ENCODE measurements at places on chromosomes 1 and 21.
A peak's percentile ranks its signal among the peaks of the same experiment; 100 is the strongest.

GRCh38 chr1:154616659-154617345 lies 8.8 kb upstream of the ADAR start:
- no peak for DNase-seq

DNA sequence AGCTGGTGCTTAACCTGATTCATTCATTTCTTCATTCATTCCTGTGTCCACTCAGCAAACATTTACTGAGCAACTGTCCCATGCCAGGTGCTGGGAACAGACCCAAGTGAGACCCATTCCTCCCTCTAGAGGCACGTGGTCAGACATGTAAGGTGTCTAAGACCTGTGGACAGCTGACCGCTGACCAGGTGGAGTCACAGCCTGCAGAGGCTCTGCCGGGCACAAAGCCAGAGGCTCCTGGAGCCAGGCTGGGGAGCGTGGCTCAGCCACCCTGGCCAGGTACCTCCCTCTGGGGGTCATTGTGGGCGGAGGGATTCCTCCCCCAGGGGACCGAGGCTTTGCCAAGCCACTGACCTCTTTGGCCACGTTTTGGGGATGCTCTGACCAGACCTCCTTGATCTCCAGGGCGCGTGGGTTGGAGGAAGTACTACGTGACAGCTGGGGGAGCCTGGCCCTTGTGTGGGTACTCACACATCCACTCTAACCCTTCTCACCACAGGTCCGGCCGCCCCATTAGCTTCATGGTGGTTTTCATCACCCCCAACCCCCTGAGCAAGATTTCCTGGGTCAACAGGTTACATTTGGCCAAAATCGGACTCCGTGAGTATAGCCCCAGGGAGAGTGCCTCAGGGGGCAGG lies 100.3 kb downstream of the ARHGEF10L start:
- no peak for DNase-seq

DNA sequence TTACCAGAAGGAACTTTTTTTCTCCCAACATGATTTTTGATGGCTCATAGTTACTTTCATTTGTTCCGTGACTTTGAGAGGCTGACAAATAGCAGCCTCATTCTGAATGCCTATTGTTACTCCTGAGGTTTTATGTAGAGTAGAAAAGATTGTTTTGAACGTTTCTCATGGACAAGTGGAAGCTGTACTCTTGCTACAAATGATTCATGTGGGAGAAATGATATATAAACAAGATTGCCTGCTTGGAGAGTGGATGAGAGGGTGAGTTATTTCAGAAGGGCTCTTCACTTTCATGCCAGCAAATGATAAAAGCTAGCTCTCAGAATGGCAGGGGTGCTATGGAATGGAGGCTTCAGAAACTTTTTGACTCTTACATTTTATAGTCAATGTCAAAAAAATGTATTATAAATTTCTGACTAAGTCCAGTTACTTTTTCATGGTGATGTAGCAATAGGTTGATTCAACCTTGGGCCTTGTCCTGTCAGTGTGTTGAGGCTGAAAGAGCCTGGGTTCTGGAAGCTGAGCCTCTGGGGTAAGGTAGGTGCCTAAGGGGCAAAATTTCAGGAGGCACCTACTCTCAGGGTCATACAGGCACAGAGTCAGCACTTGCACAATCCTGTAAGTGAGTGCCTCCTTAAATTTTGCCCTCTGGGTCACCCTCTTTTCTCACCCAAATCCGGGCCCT lies 19.4 kb downstream of the JUN start:
- DNase-seq, result no peak

- DNase-seq, result no peak
These were observed 7.3 kb downstream of the UAP1 start for GRCh38 chr1:162568802-162569201.

GRCh38 chr1:220040028-220040596 lies 6.2 kb downstream of the EPRS1 start:
- DNase-seq, result no peak

- DNase-seq, result no peak
These were observed 43.9 kb upstream of the SAMSN1 start for GRCh38 chr21:14589855-14590563.

DNA sequence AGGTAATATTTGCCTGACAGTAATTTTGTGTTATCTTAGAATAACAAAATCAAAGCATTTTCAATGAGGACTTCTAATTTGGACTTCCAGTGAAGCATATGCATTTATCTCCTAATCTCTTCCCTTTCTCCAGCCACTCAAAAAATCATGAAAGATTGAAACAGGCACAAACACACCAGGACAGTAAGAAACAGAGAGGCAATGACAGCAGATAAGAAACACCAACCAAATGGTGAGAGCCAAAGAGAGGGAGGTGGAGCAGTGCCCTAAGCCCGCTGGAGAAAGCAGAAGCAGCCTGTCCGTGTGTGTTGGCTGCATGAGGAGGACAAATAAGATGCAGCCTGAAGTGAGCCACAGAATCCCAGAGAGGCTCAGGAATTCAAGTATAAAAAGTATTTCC lies 39.0 kb downstream of the SLC44A3 start:
- no peak for DNase-seq

GRCh38 chr1:182193908-182194550 lies 132.5 kb upstream of the ZNF648 start:
- no peak for DNase-seq

- no peak for DNase-seq
These were observed 78.8 kb upstream of the CD1D start for GRCh38 chr1:158101927-158102326.

DNA sequence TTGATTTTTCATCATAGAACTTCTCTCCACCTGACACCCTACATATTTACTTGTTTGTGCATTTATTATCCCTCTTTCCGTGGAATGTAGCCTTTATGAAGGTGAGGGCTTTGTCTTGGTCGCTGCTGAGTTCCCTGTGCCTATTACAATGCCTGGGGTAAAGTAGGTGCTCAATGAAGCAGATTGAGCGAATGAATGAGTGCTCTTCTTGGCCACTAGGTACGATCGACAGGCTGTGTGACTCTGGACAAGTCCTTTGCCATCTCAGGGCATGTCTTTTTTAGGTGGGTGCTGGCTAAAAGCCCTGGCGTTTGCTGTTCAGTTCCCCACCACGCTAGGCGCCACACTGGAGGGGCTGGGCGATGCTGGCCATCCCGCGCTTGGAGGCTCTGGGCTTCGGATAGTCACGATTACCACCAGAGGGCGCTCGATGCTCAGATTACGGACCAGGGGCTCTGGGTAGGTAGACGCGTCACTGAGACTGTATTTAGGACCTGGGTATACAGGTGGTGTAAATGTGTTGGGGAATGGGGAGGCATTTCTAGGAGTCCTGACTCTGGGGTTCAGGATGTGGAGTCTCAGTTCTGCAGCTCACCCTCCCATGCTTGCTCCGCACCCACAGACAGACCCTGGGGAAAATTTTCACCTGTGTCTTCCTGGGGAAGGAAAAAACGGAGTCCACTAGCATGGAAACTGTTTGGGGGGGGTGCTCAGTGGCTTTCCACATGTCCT lies 71.0 kb upstream of the CSF3R start:
- peak; percentile 32 for DNase-seq

DNA sequence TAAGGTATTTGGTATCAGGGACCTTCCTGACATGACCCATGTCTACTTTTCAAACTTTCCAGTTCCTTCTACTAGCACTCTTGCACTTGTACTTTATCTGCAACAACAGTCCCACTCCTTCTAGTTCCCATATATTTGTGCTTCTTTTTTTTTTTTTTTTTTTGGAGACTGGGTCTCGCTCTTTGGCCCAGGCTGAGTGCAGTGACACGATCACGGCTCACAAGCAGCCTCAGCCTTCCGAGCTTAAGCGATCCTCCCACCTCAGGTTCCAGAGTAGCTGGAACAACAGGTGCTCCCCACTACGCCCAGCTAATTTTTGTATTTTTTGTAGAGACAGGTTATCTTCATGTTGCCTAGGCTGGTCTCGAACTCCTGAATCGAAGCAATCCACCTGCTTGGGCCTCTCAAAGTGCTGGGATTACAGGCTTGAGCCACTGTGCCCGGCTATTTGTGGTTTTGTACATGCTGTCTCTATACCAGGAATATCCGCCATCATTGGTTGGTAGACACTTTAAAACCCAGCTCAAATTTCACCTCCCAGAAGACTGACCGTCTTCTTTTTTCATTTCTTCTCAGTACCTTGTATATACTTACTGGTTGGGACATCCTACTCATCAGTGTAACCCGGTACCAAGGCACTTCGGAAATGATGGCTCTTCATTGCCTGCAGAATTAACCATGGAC lies 1.1 kb downstream of the ZMYM1 start:
- DNase-seq, result no peak

- no peak for DNase-seq
These were observed 13.9 kb upstream of the POFUT2 start for GRCh38 chr21:45301521-45302081.

GRCh38 chr1:23565776-23566175 lies 6.5 kb upstream of the ID3 start:
- DNase-seq, result no peak

GRCh38 chr1:23801338-23801748 lies 789 bp upstream of the GALE start:
- no peak for DNase-seq

DNA sequence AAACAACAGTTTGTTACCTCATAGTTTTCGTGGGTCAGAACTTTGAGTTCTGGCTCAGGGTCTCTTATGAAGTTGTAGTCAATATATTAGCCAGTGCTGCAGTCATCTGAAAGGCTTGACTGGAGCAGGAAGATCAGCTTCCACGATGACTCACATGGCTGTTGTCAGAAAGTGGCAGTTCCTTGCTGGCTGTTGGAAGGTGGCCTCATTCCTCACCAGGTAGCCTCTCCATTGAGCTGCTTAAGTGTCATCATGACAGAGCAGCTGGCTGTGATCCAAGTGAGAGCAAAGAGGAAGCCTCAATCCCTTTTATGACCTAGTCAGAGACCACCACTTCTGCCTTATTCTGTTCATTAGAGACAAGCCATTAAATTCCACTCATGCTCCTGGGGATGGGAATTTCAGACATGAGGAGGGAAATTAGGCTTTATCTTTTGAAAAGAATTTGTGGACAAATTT lies 5.6 kb downstream of the OSBPL9 start:
- DNase-seq, result no peak

DNA sequence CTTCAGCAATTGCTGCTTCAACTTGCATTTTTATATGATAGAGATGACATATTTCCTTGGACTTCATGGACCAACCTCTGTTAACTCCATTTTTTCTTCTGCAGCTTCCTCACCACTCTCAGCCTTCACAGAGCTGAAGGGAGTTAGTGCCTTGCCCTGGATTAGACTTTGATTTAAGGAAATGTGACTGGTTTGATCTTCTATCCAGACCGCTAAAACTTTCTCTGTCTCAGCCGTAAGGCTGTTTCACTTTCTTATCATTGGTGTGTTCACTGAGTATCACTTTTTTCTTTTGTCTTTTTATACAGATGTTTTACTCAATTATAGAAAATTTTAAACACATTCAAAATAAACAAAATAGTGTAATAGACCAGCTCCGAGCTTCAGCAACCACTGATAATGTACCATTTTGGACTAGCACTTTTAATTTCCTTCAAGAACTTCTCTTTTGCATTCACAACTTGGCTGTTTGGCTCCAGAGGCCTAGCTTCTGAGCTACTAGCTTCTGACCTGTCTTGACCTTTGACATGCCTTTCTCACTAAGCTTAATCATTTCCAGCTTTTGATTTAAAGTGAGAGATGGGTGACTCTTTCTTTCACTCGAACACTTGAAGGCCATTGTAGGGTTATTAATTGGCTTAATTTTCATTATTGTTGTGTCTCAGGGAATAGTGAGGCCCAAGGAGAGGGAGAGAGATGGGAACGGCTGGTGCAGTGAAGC lies 9.3 kb downstream of the NEK7 start:
- DNase-seq, result no peak

DNA sequence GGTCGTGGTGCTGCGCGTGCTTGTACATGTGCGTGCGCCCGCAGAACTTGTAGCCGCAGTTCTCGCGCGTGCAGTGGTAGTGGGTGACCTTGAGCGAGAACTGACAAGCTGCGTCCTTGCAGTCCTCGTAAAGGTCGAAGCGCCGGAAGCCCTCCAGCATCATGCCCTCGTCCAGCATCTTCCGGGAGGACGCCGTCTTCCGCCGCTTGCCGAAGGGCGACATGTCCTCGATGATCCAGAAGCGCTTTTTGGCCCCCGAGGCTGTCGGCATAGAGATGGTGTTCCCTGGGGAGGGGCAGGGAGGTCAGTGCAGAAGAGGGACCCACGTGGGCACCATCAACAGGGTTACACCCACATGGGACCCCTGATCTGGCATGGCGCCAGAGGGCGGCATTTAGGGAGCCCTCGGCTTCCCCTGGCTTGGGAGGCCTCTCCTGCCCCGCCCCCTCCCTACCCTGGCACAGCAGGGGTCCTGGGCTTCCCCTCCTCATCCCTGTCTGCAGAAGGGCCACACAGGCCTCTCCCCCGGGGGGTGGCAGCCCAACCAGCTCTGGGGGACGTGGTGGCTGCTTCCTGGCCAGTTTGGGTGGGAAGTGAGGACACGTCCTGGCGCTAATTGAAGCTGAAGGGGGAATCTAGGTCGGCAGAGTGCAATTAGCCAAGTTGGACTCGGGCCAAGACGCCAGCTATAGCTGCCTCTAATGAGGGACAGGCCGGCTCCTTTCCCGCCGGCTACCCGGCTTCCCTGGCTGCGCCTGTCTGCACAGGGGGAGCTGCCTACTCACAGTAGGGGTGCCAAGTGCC lies 156.5 kb downstream of the CASZ1 start:
- no peak for DNase-seq

- DNase-seq, result no peak
These were observed 4.9 kb upstream of the SHISA4 start for GRCh38 chr1:201883786-201884185.

DNA sequence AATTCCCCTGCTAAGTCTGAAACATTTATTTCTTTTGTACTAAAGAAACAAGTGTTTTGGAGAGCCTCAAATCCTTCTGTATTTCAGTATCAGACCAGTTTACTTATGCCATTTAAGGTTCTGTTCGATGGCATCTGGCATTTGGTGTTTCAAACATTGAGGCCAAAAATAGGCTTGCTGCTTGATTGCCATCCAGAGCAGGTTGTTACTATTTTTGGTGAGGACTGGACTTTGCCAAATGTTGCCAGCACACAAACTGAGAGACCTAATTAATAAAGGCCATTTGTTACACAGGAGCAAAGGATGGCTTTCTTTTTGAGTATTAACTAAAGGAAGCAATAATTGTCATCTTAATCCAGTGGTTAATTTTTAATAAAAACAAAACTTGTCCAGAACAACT lies 26.2 kb downstream of the VPS45 start:
- no peak for DNase-seq

DNA sequence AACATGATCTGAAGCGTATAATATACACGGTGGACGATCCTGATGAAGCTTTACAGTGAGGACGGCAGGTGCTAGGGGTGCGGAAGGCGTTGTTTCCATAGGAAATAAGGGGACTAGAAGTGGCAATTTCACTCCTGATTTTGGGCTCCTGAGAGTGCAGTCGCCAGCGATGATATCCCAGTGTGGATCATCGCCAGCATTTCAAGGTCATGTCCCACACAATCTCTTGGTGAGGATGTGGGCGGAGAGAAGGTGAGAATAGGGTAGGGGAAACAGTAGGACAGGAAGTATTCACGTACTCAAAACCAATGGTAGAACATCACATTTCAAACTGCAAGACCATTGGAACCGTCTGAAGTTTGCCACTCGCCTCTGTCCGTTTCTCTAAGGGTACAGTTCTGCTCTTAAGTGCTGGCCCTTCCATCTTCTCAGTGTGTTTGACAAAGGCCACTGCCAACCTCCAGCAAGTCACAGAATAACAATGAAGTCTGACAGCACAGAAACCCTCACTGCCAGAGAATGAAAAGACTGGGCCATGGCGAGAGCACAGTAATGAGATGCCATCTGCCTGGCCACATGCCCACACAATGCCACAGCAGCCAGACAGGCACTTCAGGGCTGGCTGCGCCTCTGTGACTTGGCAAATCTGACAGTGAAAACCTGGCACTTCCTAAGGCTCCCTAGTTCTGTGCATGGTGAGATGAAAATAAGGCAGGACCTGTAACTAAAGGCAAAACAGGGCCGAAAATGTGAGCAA lies 27.9 kb downstream of the PCSK9 start:
- peak; percentile 77 for DNase-seq
